ENCODE measurements at places on chromosomes 11 and 22. TPM values are rescaled to one million over a fixed set of nuclear protein-coding genes. Genes with fewer than 3 reads are reported as not detected.

Gene CATSPER1
- not detected for total RNA-seq

Gene OR11H1
- not detected for total RNA-seq

Gene CARNS1
- 2.2 TPM for total RNA-seq

Gene PPP2R1B
- 57.3 TPM for total RNA-seq

- no peak for DNase-seq
Observed at GRCh38 chr11:67463680-67464410, 5.2 kb downstream of the TMEM134 start.

- DNase-seq = no peak
Observed at GRCh38 chr11:117197516-117198456, 1.4 kb upstream of the TAGLN start.
